ENCODE measurements at places on chromosomes 1 and 21. TPM values are rescaled to one million over a fixed set of nuclear protein-coding genes. Genes with fewer than 3 reads are reported as not detected.

DNA sequence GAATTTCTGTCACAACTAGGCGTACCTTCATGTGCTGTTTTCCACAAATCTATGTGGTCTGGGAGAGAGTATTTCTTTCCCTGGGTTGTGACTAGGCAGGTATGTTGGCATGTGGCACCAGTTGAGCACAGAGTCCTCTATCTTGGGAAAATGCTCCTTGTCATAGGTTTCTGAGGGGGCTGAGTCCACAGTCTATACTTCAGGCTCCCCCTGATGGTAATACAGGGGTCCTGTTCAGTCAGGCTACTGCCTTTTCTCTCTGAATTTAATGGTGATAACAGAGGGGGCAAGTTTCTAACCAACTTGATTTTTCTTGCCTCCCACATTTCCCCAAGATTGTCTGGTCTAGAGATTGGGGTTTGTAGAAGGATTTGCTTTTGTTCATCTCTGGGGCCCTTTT lies 35.8 kb downstream of the VANGL1 start:
- DNase-seq, result no peak

DNA sequence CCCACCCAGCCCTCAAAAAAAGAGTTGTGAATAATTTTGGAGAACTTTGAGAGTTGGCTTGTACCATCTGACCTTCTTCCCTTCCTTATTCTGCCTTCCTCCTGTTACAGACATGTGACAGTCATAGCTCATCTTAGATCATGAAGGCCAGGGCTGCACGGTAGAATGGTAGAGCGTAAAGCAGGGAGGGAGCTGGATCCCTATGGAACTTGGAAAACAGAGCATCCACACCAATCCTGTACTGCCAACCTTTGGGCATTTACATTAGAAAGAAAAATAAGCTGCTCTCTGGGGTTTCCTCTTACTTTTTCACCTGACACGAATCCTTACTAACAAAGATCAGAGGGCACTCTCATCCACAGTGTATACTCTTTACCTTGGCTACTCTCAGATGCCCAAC lies 121.5 kb downstream of the GPR52 start:
- no peak for DNase-seq

GRCh38 chr1:170659399-170660035 lies 4.4 kb upstream of the PRRX1 start:
- DNase-seq, result no peak

Gene HES2
- total RNA-seq, result not detected

- no peak for DNase-seq
These were observed 7.6 kb downstream of the EPHX4 start for GRCh38 chr1:92037400-92037799.

DNA sequence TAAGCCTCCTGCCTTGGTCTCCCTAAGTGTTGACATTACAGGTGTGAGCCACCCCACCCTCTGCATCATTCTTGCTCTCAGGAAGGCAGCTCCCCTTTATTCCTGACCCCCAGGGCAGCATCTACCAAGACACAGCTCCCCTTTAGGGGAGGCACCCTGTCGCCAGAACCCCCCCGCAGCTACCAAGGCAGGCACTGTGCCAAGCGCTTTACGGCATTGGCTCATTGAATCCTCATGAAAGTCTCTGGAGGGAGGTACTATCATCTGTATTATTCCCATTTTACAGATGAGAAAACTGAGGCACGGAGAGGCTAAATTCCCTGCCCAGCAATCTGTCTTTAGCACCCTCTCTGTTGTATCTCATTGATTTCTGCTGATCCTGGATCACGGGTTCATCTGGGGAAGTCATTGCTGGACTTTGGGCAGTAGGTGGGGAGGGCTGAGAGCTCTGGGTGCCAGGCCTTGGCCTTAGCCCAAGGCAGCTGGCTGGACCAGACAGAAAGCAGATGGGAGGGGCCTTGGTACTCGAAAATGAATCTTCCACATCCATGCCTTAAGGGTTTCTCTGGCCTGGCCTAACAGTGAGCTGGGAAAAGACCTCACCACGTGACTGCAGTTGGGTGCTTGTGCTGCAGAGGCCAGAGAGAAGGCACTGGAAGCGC lies 5.9 kb downstream of the PLOD1 start:
- peak; percentile 37 for DNase-seq

- no peak for DNase-seq
These were observed 5.5 kb downstream of the PARS2 start for GRCh38 chr1:54758678-54759348.

DNA sequence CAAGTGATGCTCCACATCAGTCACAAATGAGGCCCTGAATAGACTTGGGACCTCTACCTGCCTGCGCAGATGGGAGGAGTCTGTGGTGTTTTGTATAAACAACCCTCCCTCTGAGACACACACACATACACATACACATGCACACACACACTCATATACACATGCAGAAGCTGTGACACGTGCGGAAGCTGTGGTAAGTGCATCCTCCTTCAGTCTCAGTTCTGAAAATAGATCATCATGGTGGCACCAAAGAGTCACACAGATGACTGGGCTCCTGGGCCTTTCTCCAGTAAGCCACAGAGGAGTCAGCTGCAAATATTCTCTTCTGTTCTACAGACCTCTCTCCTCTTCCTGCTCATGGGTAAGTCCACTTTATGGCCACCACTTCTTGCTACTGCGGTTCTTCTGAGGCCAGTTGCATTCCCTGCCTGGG lies at the start of gene LY9:
Gene LY9 (plus strand): TSS at position 224 of the 433 bp plus-strand sequence. CDS start 14 bp downstream, at position 238.
- DNase-seq, result no peak

Gene TMEM52
- 1.2 TPM for total RNA-seq

Gene BARHL2
- total RNA-seq, result not detected

Gene CGN
- total RNA-seq, result 0.22 TPM

Gene DTL
- 1.3 TPM for total RNA-seq

- DNase-seq, result no peak
These were observed 33.8 kb upstream of the RIPK4 start for GRCh38 chr21:41800425-41801320.

DNA sequence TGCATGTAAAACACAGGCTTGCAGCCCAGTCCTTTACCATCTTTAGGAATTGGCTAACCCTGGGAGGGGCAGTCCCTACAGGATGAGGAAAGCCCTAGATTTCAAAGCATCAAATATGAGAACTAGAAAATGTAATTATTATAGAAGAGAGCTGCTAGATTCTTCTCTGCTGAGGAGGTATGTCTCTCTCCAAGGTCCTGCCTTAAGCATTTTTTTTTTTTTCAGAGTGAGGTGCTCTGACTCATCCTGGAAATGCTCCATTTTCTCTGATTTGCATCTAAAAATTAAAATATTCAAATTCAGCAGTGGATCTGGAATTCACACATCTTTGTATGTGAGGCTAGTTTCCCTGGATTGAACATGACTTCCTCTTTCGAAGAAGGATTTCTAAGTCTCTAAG lies 149.8 kb downstream of the ZNF648 start:
- no peak for DNase-seq

GRCh38 chr1:228045871-228046270 lies 36.6 kb upstream of the ARF1 start:
- no peak for DNase-seq

Gene DEPDC1
- 0.43 TPM for total RNA-seq

DNA sequence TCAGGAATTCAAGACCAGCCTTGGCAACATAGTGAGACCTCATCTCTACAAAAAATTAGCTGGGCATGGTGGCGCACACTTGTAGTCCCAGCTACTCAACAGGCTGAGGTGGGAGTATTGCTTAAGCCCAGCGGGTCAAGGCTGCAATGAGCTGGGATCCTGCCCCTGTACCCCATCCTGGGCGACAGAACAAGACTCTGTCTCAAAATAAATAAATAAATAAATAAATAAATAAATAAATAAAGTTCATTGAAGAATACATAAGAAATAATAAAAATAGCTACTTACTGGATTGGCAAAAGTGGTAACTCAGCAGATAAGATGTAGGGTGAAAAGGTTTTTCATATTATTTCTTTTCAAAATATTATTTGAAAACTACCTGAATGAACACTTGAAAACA lies 5.9 kb downstream of the CEP170 start:
- DNase-seq, result no peak

Gene ANXA9
- not detected for total RNA-seq

DNA sequence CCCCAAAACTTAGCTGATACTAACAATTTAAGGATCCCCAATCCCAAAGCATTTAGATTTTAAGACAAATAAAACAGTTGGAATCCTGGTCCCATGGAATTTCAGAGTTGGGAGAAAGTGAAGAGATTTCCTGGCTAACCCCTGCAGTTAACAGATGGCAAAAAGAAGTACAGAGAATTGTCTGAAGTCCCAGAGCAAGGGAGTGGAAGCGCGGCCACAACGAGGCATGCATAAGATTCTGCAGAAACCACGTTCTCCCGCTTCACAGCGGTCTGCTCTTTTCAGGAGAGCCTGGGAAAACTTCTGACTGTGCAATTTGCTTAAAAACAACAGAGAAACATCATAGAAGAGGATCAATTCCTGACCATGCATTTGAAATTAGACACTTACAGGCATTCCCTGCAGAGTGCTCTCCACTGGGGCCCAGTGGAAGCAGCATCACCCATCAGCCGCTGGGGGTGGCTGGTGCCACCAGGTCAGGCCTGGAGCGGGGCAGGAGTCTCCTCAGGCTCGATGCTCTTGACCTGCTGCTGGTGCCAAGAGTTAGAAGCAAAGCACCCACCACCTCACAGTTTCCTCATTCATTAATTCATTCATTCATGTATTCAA lies 226.7 kb upstream of the POU3F1 start:
- no peak for DNase-seq

DNA sequence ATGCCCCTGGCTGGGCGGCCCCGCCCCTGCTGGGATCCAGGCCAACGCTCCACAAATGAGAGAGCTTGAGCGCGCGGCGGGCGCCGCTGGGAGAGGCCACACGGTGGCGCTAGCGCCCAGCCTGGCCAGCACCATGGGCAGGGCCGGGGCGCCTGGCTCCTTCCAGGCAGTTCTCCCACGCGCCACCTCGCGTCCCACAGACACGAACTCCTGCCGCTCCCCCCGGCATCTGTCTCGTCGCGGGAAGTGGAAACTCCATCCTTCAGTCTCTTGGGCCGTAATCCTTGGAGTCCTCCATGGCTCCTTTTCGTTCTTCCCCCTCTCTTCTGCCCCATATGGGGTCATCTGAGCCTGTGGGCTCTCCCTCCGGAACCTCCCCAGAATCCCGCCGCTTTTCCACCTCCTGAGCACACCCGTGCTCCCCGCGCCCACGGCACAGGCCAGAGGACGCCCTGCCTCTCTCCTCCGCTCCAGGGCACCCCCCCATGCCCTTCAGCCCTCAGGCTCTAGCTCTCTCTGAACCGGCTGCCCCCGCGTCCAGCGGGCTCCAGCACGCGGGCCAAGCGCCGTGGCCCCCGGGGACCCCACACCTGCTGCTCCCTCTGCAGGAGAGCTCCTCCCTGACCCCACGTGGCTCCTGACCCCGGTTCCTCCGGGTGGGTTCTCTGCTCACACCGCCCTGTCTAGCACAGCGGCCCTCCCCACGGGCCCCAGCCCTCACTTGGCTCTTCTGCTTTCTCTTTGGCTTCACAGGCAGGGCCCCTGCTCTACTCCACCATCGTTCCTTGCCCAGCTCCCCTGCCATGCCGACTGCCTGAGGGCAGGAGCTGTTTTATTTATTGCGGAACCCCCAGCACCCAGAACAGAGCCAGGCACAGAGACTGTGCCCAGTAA lies 31.9 kb upstream of the EDN2 start:
- peak; percentile 95 for DNase-seq

Gene MAEL
- total RNA-seq, result 0.87 TPM

- DNase-seq, result no peak
These were observed 36.5 kb upstream of the BARHL2 start for GRCh38 chr1:90753556-90753955.

Gene GLMP
- 16.4 TPM for total RNA-seq

Gene LAPTM5
- 31.5 TPM for total RNA-seq

- DNase-seq, result no peak
These were observed 22.3 kb downstream of the GREM2 start for GRCh38 chr1:240589585-240590110.

Gene F5
- 16.6 TPM for total RNA-seq

DNA sequence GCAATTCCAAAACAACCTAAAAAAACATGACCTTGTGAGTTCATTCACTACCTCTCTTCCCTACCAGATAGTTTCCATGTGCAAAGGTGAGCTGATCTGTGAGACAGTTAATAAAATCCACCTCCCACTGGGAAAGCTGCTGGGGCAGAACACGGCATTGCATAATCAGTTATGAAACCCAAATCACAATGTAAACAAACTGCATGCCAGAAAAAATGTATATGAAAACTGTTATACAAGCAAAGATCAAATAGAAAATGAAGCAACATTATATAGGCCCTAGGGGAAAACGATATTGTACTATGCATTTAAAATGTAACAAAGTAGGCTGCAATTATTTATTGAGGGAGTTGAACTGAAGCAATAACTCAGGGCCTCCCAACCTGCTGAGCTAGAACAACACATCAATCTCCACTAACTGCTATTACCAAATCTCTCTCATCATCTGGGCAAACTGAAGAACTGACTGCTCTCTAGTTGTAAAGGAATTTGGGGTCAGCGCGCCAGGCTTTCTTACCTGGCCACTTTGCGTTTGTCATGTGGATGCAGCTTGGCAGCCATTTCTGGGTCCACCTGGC lies 31.0 kb downstream of the TRIT1 start:
- DNase-seq, result no peak

GRCh38 chr1:230284891-230285290 lies 141.2 kb downstream of the PGBD5 start:
- DNase-seq, result no peak

Gene WNT9A
- total RNA-seq, result 0.73 TPM

GRCh38 chr21:17583898-17584297 lies 28.8 kb downstream of the BTG3 start:
- no peak for DNase-seq

DNA sequence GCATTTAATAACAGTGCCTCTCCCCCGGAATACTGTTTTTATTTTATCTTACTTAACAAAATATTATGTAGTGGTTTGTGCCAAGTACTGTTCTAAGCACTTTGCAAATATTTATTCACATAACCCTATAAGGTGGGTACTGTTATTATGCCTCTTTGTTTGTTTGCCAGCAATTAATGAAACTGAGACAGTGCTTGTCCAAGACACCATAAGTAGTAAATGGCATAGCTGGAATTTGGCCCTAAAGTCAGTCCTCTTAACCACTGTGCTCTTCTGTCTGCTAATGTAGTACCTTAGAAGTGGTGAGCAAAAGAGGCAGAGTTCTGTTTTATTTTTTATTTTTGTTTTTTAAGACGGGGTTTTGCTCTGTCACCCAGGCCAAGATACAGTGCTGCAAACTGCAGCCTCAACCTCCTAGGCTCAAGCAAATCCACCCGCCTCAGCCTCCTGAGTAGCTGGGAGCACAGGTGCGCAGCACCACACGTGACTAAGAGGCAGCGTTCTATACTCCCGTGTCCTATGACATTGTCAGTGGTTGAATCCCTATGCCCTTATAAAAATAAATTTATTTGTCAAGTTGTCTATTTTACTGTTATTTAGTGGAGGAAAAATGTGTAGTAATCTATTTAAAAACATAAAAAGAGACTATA lies 165.8 kb downstream of the CLEC20A start:
- DNase-seq, result no peak

Gene SPATA1
- total RNA-seq, result 0.92 TPM

- no peak for DNase-seq
These were observed 430.1 kb downstream of the KCNT2 start for GRCh38 chr1:196178083-196178635.

DNA sequence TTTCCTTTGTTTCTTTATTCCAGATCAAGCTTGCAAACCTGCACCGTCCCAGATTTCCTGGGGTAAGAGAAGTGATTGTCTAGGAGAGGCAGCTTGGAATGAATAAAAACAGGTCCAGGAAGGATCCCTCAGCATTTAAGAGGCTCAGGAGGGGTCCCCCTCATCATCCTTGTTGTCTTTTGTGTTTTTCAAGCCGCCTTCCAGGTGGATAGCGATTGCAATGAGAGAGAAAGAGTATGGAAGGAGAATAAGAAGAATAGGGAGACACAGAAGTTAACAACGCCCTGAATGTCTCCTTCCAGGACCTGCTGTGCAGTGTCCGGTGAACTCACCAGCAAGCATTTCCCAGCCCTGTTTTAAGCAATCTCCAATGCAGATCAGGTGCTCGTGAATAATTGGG lies 8.5 kb downstream of the ERG start:
- DNase-seq, result no peak

Gene TMCO4
- 7.6 TPM for total RNA-seq
